IPS DF 6.9 (cell line): ENCODE measurements at places on chromosomes 1 and 21.

DNA sequence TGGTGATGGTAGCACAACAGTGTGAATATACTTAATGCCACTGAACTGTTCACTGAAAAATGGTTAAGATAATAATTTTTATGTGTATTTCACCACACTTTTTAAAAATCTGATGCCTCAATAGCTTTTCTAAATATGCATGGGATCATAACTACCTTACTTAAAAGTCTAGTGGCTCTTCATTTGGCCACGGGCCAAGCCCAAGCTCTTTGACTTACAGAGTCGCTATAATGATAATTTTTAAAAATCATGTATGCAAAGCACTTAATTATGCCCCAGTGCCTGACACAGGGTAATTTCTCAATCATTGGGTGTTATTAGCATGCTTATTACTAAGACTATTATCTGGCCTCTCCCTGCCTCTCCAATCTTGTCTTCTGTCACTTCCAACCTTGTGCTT is 7.6 kb upstream of the CNN3 start:
- no peaks in the 10 kb centered on the region for H3K36me3 ChIP-seq
- H3K4me3 ChIP-seq = no peak overlapping the region
- no peaks in the 10 kb centered on the region for H3K4me1 ChIP-seq

DNA sequence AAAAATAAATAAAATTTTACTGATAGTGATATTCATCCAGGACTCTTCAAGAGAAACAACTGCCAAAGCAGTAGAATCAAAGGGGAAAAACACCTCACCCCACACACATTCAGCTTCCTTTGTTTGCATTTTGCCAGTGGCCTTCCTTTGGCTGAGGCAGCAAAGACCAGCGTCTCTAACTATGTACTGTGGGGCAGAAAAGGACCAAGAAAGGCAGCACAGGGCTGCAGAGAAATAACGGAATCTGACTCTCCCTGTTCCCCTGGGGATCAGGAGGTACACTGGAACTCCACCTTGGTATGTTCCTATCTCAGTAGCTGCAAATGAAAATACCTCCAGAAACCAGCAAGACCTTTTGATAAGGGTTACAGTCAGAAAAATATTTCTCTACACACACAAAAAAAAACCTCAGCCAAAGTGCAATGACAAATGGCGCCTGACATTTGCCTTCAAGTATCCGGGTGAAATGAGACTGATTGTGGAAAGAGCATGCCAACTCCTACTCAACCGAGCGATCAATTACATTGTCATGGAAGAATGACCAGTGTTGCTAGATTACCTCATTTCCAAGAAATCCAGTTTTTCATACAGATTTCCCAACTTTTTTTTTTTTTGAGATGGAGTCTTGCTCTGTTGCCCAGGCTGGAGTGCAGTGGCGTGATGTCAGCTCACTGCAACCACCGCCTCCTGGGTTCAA is 50.9 kb downstream of the TARBP1 start:
- no peak for DNase-seq
- no peak overlapping the region for H3K4me3 ChIP-seq
- H3K36me3 ChIP-seq = no peaks in the 10 kb centered on the region
- no peaks in the 10 kb centered on the region for H3K4me1 ChIP-seq
- no peak overlapping the region for H3K27ac ChIP-seq

GRCh38 chr21:43825242-43825935 is 36.0 kb downstream of the RRP1 start:
- no peak overlapping the region for H3K4me3 ChIP-seq
- H3K36me3 ChIP-seq = no peaks in the 10 kb centered on the region
- no peak for DNase-seq

- no peaks in the 10 kb centered on the region for H3K27me3 ChIP-seq
- peaks cover 6% of the 10 kb centered on the region; the same call in 1 of the 2 replicates for H3K36me3 ChIP-seq
- H3K4me1 ChIP-seq = peaks cover 4% of the 10 kb centered on the region; the same call in 1 of the 2 replicates
- no peak overlapping the region for H3K27ac ChIP-seq
Observed at GRCh38 chr1:43979528-43980254, 681 bp downstream of the B4GALT2 start.

DNA sequence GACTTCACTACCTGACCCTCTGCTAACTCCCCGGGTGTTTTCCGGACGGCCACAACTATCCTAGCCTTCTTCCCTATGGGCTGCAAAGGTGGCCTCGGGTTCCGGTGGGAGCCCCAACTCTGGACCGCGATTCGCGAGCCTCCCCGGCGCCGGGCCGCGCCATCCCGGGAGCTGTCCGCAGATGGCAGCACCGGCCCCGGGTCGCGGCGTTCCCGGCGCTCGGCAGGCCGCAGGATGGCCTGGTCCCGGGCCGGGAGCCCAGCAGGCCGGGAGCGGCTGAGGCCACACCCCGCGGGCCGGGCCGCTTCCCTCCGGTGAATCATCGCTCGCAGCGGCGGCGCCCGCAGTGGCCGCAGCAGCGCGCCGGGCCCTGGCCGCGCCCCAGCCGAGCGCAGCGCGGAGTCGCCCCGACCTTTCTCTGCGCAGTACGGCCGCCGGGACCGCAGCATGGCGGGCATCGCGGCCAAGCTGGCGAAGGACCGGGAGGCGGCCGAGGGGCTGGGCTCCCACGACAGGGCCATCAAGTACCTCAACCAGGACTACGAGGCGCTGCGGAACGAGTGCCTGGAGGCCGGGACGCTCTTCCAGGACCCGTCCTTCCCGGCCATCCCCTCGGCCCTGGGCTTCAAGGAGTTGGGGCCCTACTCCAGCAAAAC is at the start of gene CAPN2:
Gene CAPN2, plus strand, starts transcription at position 346 of the 656 bp plus-strand sequence. Its CDS starts 102 bp downstream, at position 448.
- H3K27me3 ChIP-seq = peaks cover 15% of the 10 kb centered on the region; the same call in 1 of the 2 replicates
- H3K4me3 ChIP-seq = peak within 1 kb of the TSS; percentile 68; the same call in 1 of the 2 replicates
- H3K27ac ChIP-seq = no peak within 1 kb of the TSS

GRCh38 chr1:206608108-206608698 is 4.1 kb downstream of the EIF2D start:
- no peaks in the 10 kb centered on the region for H3K4me1 ChIP-seq
- H3K27me3 ChIP-seq = no peaks in the 10 kb centered on the region
- H3K36me3 ChIP-seq = peaks cover 2% of the 10 kb centered on the region; the same call in 1 of the 2 replicates
- DNase-seq = no peak

GRCh38 chr1:17542645-17543044 is 3.1 kb downstream of the ARHGEF10L start:
- DNase-seq = no peak
- H3K4me3 ChIP-seq = no peak overlapping the region
- H3K27ac ChIP-seq = no peak overlapping the region
- peaks cover 8% of the 10 kb centered on the region for H3K4me1 ChIP-seq

- H3K4me3 ChIP-seq = no peak overlapping the region
- H3K36me3 ChIP-seq = no peaks in the 10 kb centered on the region
- no peak overlapping the region for H3K27ac ChIP-seq
- DNase-seq = no peak
Observed at GRCh38 chr1:47677241-47677940, 239.5 kb downstream of the FOXD2 start.

- H3K4me1 ChIP-seq = peaks cover 2% of the 10 kb centered on the region; the same call in 1 of the 2 replicates
- H3K4me3 ChIP-seq = no peak overlapping the region
- no peak overlapping the region for H3K27ac ChIP-seq
- DNase-seq = no peak
Observed at GRCh38 chr1:163205513-163205912, 2.8 kb upstream of the RGS5 start.

DNA sequence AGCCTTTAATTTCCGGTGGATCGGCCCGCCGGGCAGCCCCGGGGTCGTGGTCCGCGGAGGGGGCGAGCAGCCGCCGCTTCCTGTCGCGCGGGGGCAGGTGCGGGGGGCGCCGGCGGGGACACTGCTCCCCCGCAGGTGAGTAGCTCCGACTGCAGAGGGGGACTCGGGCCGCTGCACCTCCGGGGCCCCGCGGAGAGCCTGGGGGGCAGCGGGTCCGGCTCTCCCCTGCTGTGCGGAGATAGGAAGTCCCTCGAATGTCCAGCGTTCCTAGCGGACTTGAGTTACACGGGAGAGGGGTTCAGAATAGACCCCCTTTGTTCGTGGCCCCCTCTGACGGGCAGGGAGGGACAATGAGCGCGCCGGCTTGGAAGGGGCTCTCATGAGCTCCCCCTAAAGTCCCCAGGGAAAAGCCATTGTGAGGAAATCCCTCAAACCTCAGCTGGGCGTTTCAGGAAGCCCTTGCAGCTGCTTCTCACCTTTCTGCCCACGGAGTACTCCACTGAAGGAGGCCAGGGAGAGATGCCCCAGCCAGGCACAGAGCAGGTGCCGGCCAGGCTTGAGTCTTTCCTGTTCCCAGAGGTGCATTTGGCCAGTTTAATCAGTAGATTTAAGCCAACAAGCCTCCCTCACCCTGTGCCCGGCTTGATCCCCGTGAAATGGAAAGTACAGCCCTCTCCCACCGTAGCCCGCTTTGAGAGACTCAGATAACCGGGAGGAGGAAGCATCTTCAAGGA is 925 bp downstream of the PDE9A start:
- peaks cover 18% of the 10 kb centered on the region for H3K4me1 ChIP-seq
- DNase-seq = no peak
- peak overlapping the region; percentile 52; the same call in 1 of the 2 replicates for H3K4me3 ChIP-seq

DNA sequence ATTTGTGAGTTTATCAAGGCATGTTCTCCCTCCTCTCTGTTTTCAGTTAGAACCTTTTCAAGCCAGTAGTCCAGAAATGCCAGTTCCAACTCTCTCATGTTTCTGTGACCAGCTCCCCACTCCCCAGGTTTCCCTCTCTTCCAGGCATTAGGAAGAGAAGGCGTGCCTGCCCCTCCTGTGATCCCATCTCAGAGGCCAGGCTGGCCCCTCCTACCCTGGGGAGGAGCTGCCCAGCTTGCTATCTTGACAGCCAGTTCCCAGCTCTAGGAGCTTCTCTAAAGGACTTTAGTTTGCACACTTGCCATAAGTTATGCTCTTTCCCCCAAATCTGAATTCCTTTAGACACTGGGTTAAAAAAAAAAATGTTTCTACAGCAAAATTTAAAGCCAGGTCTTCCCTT is 8.9 kb downstream of the HYI start:
- no peaks in the 10 kb centered on the region for H3K27me3 ChIP-seq
- peaks cover 19% of the 10 kb centered on the region for H3K36me3 ChIP-seq
- no peak overlapping the region for H3K27ac ChIP-seq
- H3K4me3 ChIP-seq = no peak overlapping the region

- no peaks in the 10 kb centered on the region for H3K27me3 ChIP-seq
- H3K4me3 ChIP-seq = peak overlapping the region; percentile 98; the same call in 1 of the 2 replicates
- DNase-seq = no peak
- H3K4me1 ChIP-seq = peaks cover 2% of the 10 kb centered on the region; the same call in 1 of the 2 replicates
- no peak overlapping the region for H3K27ac ChIP-seq
- peaks cover 20% of the 10 kb centered on the region for H3K36me3 ChIP-seq
Observed at GRCh38 chr1:145858238-145858900, 512 bp downstream of the PIAS3 start.

DNA sequence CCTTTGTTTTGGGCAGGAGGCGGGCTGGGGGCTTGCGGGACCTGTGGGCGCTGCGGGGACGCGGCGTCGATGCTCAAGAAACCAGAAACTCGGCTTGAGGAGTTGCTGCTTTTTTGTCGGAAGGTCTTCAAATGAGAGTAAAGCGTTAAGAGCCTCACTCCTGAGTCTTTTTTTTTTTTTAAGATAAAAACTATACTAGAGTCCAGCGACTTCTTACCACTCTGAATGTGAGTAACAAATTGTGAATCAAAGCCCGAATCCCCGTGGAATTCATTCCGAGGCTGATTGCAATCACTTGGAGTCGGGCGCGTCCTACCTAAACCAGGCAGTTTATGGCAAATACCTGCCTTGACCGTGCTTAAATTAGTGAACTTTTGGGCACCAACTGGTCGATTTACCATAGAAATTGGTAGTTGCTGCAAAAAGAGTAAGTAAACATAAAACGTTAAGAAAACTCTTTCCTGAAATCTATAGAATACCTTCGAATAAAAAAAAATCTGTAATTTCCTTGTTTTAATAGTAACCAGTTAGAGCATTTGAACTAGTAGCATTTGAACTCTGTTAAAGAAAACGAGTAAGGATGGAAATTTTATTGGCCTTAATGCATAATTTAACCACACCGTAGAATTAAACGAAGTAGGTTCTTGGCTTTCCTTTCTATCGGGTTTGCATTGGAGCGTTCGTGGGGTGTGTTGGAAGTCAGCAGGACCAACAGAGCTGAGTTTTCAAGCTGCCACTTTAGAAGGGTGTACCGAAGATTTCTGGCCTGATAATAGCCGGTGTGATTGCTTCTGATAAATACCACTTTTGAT is 769 bp downstream of the GPSM2 start:
- H3K4me1 ChIP-seq = no peaks in the 10 kb centered on the region
- H3K4me3 ChIP-seq = peak overlapping the region; percentile 83; the same call in 1 of the 2 replicates
- no peaks in the 10 kb centered on the region for H3K36me3 ChIP-seq

DNA sequence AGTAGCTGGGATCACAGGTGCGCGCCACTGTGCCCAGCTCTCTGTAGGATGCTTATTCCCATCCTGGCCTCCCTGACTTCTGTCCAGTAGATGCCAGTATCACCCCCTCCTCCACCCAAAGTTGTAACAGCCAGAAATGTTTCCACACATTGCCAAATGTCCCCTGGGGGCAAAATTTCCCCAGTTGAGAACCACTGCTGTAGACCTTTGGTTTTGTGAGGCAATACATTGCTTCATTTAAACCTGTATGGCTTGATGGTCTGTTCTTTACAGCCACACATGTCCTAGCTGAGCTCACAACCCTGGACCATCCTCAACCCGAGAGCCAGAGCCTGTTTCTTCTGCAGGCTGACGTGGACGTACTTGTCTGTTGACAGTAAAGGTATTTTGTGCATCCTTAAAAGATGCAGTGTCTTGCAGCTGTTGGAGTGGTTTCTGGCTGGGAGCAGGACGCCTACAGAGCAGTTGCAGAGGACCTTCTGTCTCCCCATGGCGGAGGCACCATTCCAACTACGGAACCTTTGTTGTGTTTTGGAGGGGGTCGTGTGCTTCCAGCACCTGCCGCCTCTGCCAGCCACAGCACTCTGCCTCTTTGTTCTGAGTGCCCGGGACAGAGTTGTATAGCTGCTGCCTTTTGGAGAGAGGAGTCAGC is 26.6 kb downstream of the DOP1B start:
- H3K36me3 ChIP-seq = no peaks in the 10 kb centered on the region
- no peak overlapping the region; the same call in 1 of the 2 replicates for H3K4me3 ChIP-seq
- H3K27me3 ChIP-seq = no peaks in the 10 kb centered on the region
- H3K27ac ChIP-seq = no peak overlapping the region
- no peaks in the 10 kb centered on the region for H3K4me1 ChIP-seq

DNA sequence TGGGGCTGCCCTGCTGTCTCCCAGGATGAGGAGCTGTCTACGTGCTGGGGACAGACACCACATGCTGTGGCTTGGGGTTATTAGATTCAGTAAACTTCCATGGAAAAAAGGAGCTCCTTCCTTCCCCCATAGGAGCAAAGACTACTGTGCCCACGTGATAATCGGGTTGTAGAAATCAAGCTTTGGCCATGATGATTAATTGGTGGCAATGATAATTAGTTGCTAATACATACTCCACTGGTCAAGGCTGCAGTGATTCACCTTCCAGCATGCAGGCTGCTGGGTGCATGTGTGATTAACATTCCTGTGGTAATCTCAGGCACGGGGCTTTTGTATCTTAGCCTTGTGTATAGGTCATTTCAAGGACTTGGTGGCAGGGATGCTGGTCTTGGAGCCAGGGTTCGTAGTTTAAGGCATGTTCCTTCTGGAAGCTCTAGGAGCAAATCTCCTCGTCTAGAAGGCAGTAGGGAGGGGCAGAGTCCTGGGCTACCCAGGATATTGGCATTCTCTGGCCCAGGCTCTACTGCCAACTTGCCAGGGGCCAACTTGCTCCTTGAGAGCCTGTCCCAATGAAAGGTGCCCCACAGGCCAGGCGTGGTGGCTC is 41.4 kb downstream of the TMCO4 start:
- H3K36me3 ChIP-seq = no peaks in the 10 kb centered on the region
- no peak overlapping the region for H3K4me3 ChIP-seq
- no peak overlapping the region for H3K27ac ChIP-seq
- DNase-seq = no peak
- no peaks in the 10 kb centered on the region for H3K4me1 ChIP-seq
- no peaks in the 10 kb centered on the region for H3K27me3 ChIP-seq
